Right ventricle myocardium inferior (tissue), 1 donor: ENCODE measurements at places on chromosomes 11 and 22. TPM values are rescaled to one million over a fixed set of nuclear protein-coding genes. Genes with fewer than 3 reads are reported as not detected.
A peak's percentile ranks its signal among the peaks of the same experiment; 100 is the strongest.

Gene CDC42BPG
- 0.16 TPM for total RNA-seq

DNA sequence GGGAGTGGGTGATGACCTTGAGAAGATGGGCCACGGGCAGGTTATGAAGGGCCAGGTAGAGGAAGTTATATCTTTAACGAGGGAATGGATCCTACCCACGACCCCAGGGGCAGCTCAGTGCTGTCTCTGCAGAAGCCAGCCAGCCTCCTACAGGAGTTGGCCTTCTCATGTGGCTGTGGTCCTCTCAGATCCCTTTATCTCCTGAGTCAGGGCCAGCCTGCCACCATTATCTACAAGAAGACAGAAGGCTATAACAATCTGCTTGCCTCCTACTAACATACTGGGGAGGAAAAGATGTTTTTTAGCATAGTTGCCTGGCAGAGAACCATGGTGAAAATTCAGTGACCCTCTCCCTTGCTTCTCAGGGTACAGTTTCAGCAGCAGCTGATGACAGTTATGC is 7.0 kb upstream of the YWHAH start:
- no peak for DNase-seq

GRCh38 chr11:45982656-45983470 is 60.4 kb downstream of the LARGE2 start:
- DNase-seq: no peak

Gene MAPK12
- total RNA-seq: 18.2 TPM

DNA sequence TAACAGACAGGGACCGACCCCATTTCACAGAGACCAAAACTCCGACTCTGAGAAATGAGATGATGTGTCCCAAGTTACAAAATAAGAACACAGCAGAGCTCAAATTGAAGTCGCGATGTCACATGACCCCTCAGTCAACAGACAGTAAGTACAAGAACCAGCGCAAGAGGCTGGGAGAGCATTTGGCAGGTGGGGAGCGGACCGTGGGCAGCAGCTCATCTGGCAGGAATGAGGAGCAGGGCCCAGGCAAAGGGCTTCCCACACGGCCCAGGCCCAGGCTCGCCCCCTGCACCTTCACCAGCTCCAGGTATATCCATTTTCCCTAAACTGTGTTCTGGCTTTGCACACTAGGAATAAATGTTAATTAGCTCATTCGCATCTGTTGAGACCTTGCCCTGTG is 34.3 kb downstream of the SCUBE1 start:
- DNase-seq: peak; percentile 61

DNA sequence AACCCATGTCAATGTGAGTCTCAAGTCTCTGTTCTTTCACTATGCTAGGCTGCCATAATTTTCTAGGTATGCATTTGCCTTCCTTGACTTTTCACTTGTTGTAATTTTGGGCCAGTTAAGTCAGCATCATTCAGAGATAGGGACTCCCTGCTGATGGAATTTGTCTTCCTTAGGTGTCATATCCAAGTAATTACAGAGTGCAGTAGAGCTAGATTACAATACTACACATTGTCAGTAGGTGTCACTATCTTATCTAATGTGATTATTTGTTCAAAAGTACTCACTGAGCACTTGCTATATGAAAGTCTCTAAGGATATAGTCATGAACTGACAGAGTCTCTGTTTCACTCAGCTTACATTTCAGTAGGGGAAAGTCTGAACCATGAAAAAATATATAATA is 25.0 kb upstream of the SYN3 start:
- no peak for DNase-seq

- no peak for DNase-seq
Observed at GRCh38 chr11:37456746-37457145, 858.7 kb upstream of the RAG2 start.

DNA sequence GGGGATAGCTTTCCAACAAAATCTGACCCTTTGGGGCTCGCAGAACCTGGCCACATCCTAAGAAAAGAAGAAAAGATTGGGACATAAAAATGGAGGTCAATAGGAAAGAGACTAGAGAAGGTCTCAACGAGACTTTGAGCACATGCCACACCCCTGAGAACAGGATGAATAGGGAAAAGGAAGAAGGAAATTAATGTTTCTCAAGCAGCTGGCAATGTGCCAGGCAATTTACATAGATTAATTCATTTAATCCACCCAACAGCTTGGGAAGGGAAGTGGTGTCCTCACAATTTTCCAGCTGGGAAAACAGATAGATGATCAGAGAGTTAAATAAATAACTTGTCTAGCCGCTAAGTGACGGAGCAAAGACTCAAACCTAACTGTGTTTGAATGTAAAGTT is 50.7 kb downstream of the PAMR1 start:
- DNase-seq: no peak
